ENCODE measurements at places on chromosomes 7 and 10.

GRCh38 chr10:58414270-58415041 lies 29.2 kb downstream of the TFAM start:
- peak; percentile 9 for DNase-seq

DNA sequence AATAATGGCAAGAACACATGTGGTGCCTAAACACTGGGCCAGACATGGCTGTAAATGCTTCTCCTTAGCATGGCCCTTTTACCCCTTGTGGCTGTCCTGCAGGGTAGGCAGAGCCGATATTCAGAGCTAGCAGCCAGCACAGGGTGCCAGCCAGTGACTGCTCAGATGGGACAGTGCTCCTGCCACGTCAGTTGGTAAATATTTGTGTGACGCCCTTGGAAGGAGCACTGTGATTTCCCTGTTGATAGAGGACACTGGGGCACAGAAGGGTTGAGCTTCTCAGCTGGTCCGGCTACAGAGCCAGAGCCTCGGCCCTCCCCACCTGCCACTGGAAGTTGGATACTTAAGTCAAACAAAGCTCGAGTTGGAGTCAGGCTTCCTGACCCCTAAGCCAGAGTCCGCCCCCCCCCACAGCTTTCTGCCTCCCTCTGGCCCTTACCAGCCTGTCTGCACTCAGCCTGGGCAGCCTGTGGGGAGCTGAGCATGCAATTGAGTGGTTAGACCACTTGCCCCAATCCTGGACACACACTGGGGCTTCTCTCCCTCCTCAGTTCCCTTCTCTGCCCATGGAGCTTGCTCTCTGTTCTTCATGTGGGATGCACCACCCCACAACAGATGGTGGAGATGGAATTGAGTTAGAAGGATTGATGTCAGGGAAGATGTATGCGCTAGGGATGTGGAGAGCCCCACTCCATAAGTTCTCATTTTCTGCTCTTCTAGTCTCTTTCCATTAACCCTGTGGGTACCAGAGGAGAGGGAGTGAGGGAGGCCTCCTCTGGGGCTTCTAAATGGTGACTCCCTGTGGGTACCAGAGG lies 350.8 kb downstream of the PLXNA4 start:
- DNase-seq = no peak

DNA sequence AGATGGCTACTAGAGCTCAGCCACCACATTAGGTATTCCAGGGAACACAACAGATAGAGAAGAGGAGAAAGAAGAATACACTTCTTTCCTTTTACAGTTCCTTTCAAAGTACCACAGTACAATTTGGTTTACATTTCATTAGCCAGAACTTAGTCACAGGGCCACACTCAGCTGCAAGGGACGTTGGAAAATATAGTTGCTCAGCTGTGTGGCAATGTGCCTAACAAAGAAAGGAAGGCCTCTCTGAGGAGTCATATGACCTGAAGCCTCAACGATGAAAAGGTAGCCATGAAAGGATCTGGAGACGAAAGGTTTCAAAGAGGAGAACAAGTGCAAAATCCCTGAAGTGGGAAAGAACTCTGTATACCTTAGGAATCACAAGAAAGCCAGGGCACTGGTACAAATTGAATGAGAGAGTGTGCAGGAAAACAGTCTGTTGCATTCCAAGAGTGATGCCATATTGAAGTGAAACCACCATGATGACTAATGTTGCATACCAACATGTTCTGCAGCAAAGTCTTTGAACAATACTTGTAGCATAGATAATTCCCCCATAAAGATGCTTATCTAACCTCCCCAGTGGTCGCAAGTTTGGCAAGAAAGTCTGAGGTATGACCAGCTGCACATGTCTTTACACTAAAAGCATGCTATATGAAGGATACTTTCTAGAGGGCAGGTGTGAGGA lies 278.9 kb downstream of the HPSE2 start:
- no peak for DNase-seq

DNA sequence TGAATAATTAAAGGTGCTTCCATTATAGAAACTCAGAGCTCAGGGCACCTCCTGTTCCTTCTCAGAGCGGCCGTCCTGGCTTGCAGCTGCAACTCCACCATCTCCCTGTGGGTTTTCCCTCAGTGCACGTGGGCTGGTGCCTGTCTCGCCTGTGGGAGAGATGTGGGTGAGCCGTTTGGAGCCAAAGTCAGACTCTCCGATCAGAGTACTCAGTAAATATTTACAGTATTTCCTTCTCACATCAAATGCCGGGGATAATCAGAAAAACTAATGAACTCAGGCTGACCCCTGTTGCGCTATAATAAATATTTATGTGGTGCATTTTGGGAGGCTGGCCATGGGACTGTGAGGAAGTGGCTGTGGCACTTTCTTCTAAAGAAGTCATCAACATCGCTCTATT lies 155.8 kb upstream of the HABP2 start:
- DNase-seq = no peak

GRCh38 chr7:73668103-73668885 lies 663 bp downstream of the VPS37D start:
- peak; percentile 45 for DNase-seq

DNA sequence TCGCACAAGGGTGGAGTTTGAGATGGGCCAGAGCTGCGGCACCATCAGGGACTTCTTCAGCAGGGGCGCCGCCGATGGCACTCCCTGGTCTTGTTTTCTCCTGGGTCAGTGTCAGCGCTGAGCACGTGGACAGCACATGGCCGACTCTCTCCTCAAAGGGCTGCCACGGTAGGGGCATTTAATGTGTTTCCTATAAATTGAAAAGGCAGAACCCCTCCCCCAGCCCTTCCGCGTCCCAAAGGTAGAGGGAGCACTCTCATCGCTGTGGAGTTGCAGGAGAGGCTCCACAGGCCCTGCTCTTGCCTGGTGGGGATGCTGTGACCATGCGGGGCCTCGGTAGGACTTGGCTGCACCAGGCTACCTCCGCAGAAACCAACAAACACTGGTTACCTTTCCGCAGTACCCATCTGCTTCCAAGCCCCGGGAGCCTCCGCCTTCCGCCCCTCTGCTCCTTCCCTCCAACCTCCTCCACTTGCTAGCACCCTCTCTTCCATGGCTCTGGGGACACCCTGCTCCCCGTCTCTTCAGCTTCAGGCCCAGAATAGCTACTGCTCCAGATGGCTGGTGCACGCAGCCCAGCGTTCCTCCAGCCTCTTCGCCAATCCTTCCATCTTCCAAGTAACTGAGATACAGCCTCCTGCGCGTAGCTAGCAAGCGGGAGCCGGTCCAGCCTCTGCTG lies 166.3 kb upstream of the ADCY1 start:
- no peak for DNase-seq

DNA sequence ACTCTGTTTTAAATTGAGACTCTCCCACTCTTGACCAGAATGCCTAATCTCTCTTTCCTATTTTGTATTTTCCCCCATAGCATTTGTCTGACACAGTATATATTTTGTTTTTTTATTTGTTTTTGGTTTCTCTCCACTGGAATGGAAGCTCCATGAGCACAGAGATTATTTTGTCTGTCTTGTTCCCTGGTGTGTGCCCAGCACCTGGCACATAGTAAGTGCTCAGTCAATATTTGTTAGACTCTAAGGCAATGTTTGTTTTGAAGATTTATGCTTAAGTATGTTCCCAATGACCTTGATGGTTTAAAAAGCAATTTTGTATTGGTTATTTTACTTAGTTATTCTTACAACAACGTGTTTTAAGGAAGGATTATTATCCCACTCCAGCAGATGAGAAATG lies 201.8 kb downstream of the DYNC1I1 start:
- DNase-seq = no peak

DNA sequence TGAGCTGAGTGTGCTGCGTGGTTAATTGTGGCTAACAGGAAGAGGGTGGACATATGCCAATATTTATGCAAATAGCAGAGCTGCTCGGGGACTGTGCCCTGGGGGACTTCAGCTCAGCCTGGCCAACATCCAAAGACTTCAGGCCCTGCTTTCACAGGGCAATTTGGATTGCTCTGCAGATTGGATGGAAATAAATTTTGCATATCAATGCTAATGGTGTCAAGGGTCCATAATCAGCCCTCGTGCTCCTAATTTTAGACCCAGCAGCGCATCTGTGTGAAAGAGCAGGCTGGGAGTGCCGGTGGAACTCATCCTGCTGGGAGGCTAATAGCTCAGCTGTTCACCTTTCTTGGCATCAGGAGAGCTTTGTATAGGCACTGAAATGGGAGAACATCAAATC lies 270.1 kb downstream of the TCERG1L start:
- no peak for DNase-seq

- peak; percentile 70 for DNase-seq
These were observed 75.5 kb downstream of the PAPSS2 start for GRCh38 chr10:87734987-87735827.

DNA sequence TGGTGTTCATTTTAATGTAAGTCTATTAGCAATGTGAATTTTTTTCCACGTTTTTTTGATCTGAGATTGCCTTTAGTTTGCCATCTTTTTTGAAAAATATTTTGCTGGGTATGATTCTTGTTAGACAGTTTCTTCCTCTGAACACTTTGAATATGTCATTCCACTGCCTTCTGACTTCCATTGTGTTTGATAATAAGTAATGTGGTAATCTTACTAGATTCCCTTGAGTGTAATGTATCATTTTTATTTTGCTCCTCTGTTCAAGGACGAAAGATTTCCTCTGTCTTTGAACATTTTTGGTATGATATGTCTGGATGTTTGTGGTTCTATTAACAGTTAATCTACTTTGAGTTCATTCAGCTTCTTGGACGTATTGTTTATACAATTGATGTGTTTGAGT lies 371.4 kb downstream of the SUGCT start:
- DNase-seq = no peak

- no peak for DNase-seq
These were observed 11.4 kb downstream of the AKR1C3 start for GRCh38 chr10:5105626-5106025.

GRCh38 chr10:45154502-45154901 lies 153.8 kb downstream of the ZNF22 start:
- DNase-seq = no peak

- no peak for DNase-seq
These were observed 28.3 kb downstream of the TBATA start for GRCh38 chr10:70756700-70757360.

DNA sequence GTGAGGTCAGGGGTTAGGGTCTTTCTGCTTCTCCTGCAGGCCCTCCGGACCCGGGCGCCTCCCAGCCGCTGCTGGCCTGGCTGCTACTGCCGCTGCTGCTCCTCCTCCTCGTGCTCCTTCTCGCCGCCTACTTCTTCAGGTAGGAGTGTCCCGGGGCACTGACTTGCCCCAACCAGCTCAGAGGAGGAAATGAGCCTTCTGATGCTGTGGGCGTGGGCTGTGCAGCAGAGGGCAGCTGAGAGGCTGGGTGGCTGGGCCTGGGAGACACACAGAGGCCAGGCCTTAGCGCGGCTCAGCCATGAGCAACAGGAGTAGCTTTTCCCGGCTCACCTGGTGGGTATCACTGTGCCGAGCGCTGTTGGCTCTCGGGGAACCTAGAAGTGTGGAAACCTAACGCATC lies 78.9 kb downstream of the MKI67 start:
- peak; percentile 91 for DNase-seq

- DNase-seq = no peak
These were observed 9.2 kb downstream of the AQP1 start for GRCh38 chr7:30920584-30921539.

GRCh38 chr10:91022924-91023699 lies 102.2 kb upstream of the ANKRD1 start:
- no peak for DNase-seq

- no peak for DNase-seq
These were observed 108.3 kb downstream of the MTERF1 start for GRCh38 chr7:91771921-91772815.

GRCh38 chr10:68075550-68076004 lies 494 bp upstream of the HERC4 start:
- DNase-seq = no peak

GRCh38 chr10:19971343-19972052 lies 155.3 kb downstream of the PLXDC2 start:
- DNase-seq = no peak

- no peak for DNase-seq
These were observed 397.8 kb downstream of the EXOC4 start for GRCh38 chr7:133650487-133651300.

DNA sequence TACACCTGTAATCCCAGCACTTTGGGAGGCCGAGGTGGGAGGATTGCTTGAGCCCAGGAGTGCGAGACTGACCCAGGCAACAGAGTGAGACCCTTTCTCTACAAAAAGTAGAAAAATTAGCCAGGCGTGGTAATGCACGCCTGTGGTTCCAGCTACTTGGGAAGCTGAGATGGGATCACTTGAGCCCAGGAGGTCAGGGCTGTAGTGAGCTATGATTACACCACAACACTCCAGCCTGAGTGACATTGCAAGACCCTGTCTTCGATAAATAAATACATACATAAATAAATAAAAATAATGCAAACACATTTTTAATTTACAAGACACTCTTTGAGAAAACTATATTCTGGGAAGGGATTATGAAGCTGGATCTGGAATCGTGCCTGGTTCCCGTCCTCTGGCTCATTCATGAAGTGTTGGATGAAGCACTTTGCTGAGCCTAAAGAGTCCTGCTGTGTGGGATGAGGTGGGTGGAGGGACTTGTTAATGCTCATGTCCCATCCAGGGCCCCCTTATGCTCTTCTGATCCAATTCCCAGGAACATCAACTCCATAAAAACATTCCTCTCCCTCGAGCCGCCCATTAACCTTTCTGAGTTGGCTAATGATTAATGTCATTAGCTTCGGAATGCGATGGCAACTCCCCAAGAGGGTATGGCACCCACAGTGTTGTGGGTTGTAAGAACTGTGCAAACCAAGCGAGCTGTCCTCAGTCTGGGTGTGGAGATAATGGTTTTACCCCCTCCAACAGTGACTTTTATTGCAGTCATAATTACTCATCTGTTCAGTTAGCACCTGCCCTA lies 236.3 kb downstream of the BAMBI start:
- DNase-seq = no peak

DNA sequence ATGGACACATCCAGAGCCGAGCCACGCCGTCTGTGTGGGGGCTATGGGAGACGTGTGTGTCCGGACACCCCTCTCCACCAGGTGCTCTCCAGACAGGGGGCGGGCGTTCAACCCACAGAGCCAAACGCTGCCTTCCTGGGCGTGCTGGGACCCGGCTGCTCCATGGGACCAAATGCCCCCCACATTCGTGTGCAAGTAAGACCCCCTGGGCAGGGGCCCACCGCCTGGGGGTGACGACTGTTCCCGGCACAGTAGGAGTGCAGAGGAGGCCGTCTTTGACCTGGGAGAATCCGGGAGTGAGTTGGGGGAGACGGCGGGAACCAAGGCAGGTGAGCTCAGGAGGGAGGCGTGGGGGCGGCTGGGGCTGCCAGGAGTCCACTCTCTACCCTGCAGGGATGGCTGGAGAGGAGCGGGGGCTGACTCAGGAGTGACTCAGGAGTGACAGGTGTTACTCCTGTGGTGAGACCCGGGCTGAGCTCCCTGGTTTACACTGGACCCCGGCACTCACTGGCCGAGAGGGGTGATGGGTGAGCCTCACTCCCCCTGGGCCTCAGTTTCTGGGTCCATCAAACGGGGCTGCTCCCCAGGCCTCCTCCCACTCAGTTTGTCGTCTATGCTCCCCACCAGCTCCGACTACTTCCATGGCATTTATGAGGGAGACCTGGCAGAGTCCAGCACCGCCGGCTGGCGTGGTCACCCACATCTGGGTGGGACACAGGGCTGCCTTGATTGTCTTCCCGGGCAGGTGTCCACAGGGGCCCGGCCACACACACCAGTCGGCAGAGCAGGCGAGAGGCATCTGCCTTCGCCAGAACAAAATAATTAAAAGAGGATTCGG lies 95.0 kb downstream of the MICALL2 start:
- no peak for DNase-seq

Data from NAMALWA (cell line).